ENCODE measurements at places on chromosomes 16 and 17.

DNA sequence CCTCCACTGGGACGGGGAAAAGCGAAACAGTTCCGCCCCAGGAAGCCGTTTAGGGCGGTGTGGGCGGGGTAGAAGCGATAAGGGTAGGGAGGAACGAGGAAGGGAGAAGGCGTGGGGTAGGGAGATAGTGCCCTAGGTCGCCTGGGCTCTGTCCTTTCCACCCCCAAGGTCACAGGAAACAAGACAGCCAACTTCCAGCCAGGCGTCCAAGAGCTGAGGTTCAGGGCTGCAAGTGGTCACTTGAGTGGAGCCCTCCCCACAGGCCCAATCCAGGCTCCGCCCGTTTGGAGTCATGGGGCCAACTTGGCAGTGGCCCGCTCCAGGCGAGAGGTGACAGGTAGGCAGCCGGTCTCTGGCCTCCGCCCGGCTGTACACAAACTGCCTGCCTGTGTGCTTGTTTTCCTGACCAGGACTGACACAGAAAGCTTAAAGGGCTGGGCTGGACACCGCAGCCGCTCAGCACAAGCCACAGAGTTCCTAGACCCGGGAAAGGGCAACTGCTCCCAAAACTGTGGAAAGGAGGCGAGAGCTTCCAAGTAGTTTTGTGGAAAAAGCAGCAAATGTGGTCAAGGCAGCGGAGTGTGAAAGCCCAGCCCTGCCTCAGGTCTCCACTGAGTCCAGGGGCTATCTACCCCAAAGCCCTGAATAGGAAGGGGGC is at the start of gene RILP:
Gene RILP (minus strand): TSS at position 23 of the 658 bp plus-strand sequence. CDS start 62 bp downstream, outside the sequence.
- DNase-seq, result no peak

DNA sequence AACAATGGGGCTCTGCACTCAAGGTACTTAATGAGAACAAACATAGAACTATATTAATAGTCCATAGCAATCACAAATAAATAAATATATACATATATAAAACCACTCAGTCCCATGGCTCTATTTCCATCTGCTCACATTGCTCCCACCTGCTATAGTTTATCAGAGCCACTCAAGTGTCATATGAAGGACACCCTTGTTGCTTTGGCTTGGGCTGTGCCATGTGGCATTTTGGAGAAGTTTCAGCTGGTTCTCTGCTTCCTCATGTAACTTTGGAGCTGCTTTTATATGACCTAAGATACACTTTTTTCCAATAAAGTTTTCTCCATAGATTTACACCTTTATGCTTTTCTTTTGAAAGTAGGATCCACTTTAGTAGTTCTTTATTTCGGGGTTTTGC is 126.4 kb downstream of the KCNJ2 start:
- DNase-seq, result no peak

DNA sequence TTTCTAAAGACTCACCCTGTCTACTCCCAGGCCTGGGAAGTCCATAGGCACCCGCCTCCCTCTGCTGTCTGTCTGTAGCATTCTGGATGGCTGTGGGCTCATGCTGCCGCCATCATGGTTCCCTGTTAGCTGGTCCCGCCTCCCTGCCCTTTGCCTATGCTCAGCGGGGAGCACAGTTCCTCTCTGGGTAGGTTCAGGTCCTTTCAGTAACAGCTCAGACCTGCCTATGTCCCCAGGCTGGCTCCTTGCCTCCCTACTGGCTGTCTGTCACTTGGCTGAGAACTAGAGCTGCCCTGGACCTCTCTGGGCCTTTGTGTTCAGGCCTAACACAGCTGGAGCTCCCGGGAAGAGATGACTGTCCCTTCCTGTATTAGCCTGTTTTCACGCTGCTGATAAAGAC is 317.9 kb downstream of the SNX29 start:
- DNase-seq, result no peak

DNA sequence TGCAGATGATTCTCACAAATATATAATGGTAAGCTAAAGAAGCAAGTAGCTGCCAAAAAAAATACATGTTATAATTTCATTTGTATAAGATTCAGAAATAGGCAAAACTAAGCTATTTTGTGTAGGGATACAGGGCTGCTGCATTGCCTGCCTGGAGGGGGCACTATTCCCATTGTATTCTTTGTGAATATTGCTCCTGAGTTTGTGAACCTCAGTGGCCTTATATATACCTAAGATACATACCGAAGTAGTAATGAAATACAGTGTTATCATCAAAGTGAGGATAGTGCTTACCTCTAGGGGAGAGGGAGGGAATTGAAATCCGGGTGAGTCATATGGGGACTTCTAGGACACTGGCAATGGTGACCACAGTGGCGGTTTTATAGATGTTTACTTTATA is 53.5 kb downstream of the C17orf58 start:
- DNase-seq, result no peak

DNA sequence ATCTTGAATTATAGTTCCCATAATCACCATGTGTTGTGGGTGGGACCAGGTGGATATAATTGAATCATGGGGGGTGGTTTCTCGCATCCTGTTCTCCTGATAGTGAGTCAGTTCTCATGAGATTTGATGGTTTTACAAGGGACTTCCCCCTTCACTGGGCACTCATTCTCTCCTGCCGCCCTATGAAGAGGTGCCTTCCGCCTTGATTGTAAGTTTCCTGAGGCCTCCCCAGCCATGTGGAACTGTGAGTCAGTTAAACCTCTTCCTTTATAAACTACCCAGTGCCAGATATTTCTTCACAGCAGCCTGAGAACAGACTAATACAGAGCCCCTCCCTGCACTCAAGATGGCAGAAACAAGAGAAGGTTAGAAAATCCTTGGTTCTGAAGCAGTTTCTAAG is 26.4 kb downstream of the LDAF1 start:
- DNase-seq, result no peak

DNA sequence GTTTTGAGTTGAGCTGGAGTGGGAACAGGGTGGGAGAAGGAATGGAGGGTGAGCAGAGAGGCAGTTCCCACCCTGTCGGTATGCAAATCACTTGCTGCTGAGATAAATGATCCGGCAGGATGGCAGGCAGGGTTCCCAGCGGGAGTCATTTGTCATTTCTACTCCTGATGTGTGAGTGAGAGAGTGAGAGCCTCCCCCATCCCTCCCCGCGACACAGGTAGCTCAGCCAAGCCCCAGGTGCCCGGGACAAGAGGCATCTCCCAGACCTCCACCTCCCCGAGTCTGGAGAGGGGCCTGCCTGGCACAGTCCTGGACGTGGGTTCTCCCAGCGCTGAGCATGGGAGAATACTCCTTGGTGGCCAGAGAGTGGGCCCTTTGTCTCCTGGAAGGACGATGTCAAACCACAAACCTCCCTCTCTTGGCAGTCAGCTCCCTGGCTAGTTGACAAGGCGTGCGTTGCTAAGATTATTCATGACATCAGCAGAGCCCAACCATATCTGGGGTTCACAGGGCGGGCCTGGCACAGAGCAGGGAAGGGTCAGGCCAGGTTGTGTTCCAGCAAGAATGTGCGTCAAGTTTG is 33.7 kb upstream of the TNRC6C start:
- no peak for DNase-seq

GRCh38 chr17:75456039-75456416 is 407 bp upstream of the TMEM94 start:
- DNase-seq, result no peak

DNA sequence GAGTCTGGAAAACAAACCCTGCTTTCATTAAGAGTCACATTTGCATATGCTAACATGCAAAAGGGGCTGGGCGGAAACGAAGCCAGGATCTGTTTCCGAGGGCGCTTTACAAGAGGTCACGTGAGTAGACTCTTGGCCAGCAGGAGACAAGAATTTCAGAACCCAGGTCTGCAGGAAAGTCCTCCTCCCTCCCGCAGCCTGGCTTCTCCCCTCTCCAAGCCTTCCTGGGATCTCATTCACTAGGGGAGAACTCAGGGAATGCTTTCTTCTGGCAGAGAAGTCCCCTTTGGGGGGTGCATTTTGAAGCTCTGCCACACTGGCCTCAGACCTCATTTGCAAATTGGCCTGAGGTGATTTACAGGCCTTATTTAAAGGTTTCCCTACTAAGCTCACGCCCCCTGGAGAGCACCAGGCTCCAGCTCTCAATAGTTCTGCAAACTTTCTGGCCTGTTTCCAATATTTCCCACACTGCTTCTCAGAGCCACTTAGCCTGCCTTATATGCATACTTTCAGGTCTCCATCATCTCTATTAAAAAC is 57.2 kb upstream of the CACNG5 start:
- DNase-seq, result no peak

- DNase-seq, result no peak
Observed at GRCh38 chr17:17934214-17934613, 38.0 kb downstream of the TOM1L2 start.

DNA sequence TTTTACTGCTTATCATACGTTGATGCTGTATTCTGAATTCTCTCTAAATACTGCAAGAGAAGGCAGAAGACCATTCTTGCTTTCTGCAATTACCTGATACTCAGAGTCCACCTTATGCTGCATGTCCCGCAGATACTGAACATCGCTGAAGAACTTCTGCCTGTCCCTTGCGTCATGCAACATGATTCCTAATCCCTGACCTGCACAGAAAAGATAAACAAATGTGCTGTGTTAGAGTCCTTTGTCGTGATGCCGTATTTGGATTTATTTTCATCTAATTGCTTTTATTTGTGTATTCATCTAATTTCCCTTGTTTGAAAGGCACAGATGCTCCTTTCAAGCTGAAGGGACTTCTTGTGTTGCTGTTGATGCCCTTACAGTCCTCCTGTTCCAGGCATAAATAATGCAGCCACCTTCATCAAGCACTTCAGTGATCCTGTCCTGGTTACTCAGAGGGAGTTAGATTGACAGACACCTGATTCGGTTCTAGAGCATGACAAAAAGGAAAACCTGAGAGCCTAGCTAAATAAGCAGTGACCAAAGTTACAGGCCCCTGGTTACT is 6.5 kb downstream of the MARCHF10 start:
- DNase-seq, result no peak

DNA sequence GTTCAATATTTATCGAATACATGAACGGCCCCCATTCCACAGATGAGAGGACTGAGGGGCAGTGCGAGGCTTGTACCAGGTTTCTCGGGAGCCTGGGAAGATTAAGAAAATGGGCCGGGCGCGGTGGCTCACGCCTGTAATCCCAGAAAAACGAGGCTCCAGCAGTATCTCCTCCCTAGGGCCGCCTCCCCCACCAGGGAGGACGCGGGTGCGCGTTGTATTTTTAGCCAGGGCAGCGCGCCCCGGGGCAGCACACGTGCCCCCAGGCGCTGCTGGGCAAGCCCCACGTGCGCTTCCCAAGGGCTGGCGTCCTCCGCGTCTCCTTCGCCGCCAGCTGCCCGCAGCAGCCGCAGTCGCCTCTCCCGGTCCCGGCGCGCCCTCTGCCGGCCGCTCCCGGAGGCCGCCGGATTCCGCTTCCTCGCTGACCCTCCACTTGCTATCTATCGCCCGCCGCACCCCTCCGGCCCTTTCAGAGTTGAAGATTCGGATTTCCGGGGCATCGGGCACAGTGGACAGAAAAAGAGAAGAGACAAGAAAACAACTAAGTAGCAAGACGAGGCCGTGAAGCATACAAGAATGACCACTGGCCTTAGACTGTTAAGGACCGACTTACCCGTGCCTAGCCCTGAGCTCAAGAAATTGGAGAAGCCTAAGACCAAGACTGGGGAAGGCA is 1.9 kb upstream of the YBX2 start:
- DNase-seq, result no peak

DNA sequence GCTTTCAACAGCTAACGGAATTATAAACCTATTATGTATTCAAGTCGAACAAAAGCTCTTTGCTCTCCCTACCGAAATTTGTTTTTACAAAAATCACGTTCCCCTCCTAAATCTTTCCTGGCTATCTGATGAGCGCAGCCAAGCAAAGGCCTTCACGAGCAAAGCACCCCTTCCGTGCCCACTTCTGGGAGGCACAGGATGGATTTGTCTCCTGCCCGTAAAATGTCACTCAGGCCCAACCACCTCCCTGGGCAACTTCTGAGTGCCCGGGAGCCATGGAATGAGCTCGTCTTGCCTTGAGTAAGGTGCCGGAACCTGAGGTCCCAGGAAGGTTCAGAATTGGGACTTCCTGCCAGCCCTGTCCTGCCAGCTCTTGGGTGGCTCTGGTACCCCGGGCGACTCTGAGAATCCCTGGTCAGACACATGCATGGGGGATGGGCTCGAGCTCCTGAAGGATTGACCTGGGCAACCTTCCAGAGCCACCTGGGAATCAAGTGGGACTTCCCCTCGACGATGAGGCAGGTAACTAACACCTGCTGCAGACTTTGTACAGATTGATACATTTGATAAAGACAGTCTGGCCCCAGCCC is 19.8 kb downstream of the SLC7A5 start:
- DNase-seq, result no peak

- DNase-seq, result no peak
Observed at GRCh38 chr16:56336711-56337110, 88.6 kb downstream of the AMFR start.

DNA sequence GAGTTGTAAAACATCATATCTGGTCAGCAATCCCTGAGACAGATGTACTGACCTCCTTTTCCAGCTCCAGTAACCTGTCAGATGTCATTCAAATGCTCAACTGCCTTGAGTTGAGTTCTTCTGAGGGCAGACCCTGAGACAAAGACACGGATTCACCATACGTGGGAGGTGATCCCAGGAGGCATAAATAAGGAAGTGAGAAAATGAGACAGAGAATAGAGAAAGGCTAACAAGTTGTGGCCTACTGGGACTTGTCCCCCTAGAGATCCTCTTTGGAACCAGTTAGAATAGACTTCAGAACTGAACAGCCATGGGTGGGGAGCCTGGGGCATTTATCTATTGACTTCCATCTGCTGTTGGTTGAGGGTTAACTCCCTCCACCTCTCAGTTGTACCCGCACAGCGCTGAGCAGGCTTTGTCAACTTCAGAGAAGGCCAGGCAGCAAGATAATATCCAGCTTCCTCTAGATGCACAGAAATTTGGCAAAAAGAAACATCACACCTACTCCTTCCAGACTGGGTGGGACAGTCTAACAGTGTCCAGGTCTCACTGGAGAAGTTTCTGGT is 123.0 kb upstream of the DYNLRB2 start:
- no peak for DNase-seq

- no peak for DNase-seq
Observed at GRCh38 chr16:79914961-79915720, 314.6 kb upstream of the MAF start.

DNA sequence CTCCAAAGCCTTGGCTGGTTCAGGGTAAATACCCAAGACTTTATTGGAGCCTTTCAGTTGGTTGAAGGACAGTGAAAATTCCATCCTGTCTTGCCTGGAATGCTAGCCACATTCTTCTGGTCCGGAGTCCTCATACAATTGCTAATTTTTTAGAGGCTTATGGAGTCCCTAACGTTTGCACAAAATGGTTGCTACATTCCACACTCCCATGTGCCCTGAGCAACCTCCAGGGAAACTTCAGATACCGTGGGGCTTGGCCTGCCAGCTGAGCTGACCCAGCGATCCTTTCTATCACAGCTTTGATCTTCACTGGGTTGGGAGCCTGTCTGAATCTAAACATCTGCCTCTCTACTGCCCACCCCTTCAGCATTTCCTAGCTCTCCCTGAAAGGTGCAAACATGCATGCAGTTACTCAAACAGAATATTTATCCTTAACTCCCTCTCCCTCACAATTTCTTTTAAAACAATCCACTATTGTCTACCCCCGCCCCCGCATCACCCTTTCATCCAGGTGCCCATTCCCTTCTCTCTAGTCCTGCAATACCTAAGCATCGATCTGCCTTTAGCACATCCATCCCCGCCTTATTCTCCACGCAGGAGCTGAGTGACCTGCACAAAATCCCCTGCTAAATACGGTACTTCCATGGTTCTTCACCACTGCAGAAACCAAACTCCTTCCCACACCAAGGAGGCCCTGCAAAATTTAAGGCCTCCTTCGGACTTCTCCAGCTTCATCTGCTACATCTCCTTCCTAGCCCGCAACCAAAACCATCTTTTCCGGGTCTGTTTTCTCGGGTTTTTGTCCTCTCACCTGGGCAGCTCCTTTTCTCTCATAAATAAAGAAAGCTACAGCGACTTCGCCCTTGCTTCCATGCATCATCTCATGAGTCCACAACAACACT is 810 bp upstream of the GAN start:
- DNase-seq, result no peak

- DNase-seq, result no peak
Observed at GRCh38 chr16:80002261-80002660, 401.7 kb upstream of the MAF start.

All from stimulated activated CD8-positive, alpha-beta memory T cell treated with anti-CD3 and anti-CD28 coated beads, Interleukin-4, amount 100 ng/mL, for 1 hour (primary cell).